Mammary epithelial cell (primary cell): ENCODE measurements at places on chromosomes 1 and 21.

DNA sequence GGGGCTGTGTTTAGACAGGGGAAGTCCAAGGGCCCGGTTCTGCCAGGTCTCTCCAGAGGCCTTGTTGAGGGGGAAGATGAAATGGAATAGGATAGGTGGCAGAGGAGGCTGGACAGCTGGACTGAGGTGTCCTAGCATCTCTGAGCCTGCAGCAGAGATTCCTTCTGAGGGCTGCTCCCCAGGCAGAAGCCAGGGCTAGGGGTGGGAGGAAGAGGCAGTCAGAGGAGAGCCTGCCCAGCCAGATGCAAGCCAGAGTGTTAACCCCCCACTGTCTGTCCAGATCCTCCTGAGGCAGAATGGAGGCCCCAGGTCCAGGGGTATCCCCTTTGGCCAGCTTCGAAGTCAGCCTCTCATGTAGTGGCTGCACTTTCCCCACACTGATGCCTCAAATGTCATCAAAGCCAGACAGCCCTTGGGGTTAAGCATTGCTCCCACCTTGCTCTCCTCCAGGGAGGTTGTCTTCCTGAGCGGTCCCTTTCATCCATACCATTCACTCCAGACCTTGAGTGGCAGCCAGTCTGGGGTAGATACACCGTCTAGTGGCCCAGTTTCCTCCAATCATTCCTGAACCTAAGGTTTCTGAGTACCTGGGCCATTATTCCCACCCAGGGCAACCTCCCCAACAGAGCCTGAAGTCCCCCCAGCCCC is 1.7 kb downstream of the CSF1 start:
- no peak for DNase-seq

GRCh38 chr1:246155923-246156322 is 351.2 kb downstream of the SMYD3 start:
- DNase-seq, result no peak

- peak; percentile 54 for DNase-seq
Observed at GRCh38 chr1:66350001-66350547, 183.9 kb upstream of the SGIP1 start.

DNA sequence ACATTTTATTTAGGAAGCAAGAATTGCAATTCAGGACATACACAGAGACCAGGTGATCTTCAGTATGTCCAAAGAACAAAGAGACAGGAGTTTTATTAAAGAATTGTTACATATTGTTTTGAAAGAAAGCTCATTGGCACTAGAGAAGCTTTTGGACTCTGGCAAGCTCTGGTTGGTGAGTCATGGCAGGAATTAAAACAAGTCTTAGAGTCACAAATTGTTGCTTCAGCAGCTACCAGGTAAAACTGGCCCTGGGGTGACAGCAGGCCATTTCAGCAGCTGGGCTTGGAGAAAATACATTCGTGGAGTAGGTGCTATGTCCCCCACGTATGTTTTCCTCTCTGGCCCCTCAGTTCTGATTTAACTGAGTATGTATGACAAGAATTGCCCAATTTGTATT is 58.8 kb downstream of the MAP3K21 start:
- DNase-seq, result peak; percentile 59

- no peak for DNase-seq
Observed at GRCh38 chr1:60923389-60924087, 158.8 kb upstream of the NFIA start.

- DNase-seq, result no peak
Observed at GRCh38 chr1:64956733-64957441, 9.5 kb downstream of the JAK1 start.

- DNase-seq, result no peak
Observed at GRCh38 chr1:3240524-3241235, 171.7 kb downstream of the PRDM16 start.

DNA sequence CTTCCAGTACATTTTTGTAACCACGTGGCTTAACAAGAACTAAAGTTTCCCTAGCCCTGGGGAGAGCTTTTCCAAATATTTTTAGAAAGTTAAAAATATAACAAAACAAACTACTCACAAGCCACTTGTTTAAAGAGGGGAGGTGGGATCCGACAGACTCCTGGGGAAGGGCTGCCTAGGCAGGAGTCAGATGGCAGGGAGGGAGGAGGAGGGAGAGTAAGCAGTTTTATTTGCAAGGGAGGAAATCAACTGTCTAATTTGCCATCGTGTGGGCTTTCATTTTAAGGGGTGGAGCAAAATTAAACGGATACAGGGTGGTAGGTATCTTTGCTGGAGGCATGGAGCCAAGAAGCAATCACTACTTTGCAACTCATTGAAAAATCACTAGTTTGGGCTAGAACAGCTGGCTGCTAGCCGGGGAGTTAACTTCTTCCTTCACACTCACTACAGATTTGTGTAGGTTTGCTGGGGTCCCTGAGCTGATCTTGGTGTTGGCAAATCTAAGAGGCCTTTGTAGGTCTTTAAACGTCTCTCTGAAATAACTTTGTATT is 8.8 kb downstream of the BARHL2 start:
- no peak for DNase-seq
